ENCODE measurements at places on chromosomes 5 and 9.

GRCh38 chr9:94086486-94087345, 2.5 kb downstream of the PTPDC1 start:
- no peak for DNase-seq

GRCh38 chr5:168528521-168529373, at the start of gene FBLL1:
FBLL1 (plus strand) TSS chr5:168529305; CDS start chr5:168529505, 200 bp downstream.
- DNase-seq, result peak; percentile 70

DNA sequence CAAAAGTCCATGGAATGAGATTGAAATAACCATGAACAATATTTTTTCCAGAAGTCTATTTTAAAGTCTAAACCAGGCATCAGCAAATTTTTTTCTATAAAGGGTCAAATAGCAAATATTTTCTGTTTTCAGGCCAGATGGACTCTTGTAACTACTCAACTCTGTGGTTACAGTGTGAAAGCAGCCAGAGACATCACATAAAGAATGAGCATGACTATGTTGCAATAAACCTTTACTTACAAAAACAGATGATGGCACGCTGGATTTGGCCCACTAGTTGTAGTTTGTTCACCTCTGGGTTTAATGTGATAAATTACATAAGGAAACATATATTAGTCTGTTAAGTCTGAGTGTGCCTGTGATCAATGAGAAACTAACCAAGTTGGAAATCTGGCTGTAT, 319.2 kb downstream of the TRPM3 start:
- no peak for DNase-seq

- no peak for DNase-seq
Measured at GRCh38 chr9:113290052-113290607, 13.0 kb downstream of the RNF183 start.

- DNase-seq, result no peak
Measured at GRCh38 chr5:82345108-82345507, 67.0 kb upstream of the RPS23 start.

GRCh38 chr9:21634951-21635350, 152.8 kb upstream of the IFNE start:
- no peak for DNase-seq

GRCh38 chr9:4762886-4763541, 22.0 kb upstream of the AK3 start:
- peak; percentile 50 for DNase-seq

All from G401 (cell line).